ENCODE measurements at places on chromosomes 13 and 19.

DNA sequence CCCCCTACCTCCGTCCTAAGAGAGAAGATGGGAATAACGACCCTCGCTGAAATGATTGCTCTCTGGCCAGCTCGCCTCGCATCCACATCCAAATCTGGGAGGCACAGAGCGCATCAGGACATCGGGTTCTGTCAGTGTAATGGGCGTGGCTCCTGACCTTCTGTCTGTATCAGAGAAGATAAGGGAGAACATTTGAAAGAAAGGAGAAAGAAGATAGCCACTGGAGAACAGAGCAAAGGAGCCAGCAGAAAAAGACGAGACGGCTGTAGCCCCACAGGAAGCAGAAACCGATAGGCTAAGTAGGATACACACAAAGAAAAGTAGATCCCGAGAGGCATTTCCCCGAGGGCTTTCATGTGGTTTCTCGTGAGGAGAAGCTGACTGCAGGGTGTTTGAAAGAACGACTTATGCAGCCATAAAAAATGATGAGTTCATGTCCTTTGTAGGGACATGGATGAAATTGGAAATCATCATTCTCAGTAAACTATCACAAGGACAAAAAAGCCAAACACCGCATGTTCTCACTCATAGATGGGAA is 14.0 kb upstream of the GJB2 start:
- no peak overlapping the region for H3K27ac ChIP-seq
- no peak for DNase-seq
- H3K4me3 ChIP-seq, result no peak overlapping the region
- peaks cover 2% of the 10 kb centered on the region for H3K4me1 ChIP-seq
- no peaks in the 10 kb centered on the region for H3K36me3 ChIP-seq

DNA sequence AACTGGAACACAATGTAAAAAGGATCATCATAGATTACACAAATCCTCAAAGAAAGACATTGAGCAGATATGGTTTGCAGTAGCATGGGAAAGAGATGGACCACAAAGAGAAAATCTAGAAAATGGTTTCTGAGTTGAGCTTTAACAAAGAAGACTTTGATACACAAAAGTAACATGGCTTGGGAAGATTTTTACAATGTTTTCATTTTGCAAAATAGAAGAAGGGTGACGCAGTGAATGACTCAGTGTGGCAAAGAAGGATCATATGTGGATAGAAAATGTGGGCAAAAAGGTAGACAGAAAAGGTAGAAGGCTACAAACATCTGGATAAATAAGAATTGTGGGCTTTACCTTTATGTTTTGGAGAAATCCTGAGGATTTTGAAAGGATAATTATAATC is 1220.5 kb downstream of the PCDH17 start:
- no peak overlapping the region for H3K4me3 ChIP-seq
- H3K36me3 ChIP-seq, result no peaks in the 10 kb centered on the region
- no peak overlapping the region for H3K27ac ChIP-seq
- H3K27me3 ChIP-seq, result no peaks in the 10 kb centered on the region

DNA sequence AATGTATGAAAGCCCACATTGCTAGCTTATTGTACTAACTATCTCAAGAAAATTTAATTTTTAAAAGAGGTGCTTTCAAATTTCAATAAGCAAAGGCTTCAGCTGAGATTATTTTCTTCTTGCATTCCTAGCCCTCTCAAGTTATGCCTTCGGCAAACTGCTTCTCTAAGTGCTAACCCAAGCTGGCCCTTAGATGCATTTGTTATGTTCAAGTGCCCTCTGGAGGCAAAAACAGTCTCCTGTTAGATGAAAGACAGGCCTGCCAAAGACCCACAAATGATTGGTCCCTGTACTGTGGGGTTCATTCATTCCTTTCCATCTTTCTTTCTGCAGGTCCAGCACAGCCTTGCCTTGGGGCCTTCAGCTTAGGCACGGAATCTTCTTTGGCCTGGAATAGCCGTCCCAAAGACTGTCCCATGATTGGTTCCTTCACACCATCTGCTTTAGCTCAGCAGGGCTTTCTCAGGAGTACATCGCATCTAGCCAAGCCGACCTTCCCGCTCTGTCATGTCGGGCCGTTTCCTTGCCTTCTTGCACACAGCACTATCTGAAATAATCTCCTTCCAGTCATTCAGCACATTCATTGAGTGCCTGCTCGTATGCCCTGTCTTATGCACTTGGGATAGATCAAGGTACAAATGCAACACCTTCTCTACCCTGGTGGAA is 26.4 kb upstream of the TPTE2 start:
- no peaks in the 10 kb centered on the region for H3K27me3 ChIP-seq
- H3K4me1 ChIP-seq, result peaks cover 3% of the 10 kb centered on the region
- no peak for DNase-seq

DNA sequence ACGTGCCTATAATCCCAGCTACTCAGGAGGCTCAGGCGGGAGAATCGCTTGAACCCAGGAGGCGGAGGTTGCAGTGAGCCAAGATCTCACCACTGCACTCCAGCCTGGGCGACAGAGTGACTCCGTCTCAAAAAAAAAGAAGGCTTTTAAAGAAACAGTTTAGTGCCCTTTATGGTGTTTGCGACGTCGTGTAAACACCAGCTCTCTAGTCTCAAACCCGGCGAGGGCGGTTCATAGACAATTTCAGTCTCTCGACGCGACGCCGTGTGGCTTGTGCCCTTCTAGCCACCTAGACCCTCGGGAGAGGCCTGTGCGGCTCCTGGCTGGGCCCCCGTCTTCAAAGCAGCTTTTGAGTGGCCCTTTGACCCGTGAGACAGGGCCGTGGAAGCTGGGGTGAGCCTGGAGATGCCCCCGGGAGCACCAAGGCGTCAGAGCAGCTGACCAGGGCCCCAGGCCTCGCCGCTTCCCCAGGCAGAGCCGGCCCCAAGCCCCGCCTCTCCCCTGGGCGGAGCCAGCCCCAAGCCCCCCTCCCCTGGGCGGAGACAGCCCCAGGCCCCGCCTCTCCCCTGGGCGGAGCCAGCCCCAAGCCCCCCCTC is 5.0 kb upstream of the MADCAM1 start:
- peaks cover 4% of the 10 kb centered on the region for H3K4me1 ChIP-seq
- no peak for DNase-seq
- no peak overlapping the region for H3K27ac ChIP-seq
- no peaks in the 10 kb centered on the region for H3K36me3 ChIP-seq

DNA sequence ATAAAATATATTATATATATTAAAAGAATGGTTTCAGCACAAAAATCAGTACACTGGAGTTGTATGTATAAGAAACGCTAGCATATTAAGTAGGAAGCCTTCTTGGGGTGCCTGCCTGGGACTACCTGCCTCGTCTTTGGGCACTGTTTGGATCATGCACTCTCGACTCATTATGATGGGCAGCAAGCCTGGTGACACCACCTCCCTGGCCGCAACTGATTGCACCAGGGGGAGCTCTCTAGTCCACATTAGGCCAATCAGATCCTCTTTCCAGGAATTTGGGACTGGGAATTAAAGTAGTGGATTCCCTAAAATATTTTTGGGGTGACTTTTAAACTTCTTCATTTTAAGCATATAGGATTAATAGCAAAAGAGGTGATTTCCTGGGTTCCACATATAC is 56.0 kb upstream of the RGCC start:
- no peak overlapping the region for H3K4me3 ChIP-seq
- no peak for DNase-seq
- no peaks in the 10 kb centered on the region for H3K36me3 ChIP-seq
- no peaks in the 10 kb centered on the region for H3K4me1 ChIP-seq
- H3K27ac ChIP-seq, result no peak overlapping the region

GRCh38 chr13:59230484-59231264 is 933.1 kb downstream of the DIAPH3 start:
- no peak for DNase-seq
- no peaks in the 10 kb centered on the region for H3K36me3 ChIP-seq
- no peak overlapping the region for H3K27ac ChIP-seq
- H3K27me3 ChIP-seq, result no peaks in the 10 kb centered on the region

DNA sequence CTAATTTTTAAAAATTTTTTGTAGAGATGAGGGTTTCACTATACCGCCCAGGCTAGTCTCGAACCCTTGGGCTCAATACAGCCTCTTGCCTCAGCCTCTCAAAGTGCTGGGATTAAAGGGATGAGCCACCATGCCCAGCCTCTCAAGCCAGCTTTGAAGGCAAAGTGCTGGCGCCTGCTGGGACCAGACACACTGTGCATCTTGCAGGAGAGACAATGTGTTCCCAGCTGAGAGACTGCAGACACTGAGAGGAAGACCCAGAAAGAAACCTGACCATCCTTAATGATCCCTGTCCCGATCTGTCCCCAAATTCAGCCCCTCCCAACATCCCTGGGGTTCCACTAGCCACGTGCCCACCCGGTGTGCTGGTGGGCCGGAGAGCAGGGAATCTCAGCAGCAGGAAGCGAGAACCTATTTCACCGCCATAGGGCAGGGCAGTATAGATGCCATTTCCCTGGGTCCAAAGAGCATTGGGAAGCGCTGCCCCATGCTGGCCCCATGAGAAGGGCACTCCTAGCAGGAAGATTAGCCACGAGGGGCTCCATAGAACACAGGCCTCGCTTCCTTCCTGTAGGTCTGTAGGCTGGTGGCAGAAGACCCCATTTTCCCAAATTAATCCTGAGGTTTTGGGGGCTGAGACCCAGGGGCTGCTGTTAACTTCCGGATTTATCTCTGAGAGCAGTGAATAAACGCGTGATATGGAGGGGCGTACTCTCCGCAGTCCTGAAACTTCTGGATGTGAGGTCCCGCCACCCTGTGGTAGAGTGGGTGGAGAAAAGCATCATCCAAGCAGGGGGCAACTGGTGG is 968 bp downstream of the RAVER1 start:
- no peaks in the 10 kb centered on the region for H3K27me3 ChIP-seq
- peak overlapping the region; percentile 95 for H3K27ac ChIP-seq
- DNase-seq, result no peak
- H3K4me1 ChIP-seq, result peaks cover 29% of the 10 kb centered on the region
- H3K4me3 ChIP-seq, result peak overlapping the region; percentile 82
- H3K36me3 ChIP-seq, result peaks cover 62% of the 10 kb centered on the region

DNA sequence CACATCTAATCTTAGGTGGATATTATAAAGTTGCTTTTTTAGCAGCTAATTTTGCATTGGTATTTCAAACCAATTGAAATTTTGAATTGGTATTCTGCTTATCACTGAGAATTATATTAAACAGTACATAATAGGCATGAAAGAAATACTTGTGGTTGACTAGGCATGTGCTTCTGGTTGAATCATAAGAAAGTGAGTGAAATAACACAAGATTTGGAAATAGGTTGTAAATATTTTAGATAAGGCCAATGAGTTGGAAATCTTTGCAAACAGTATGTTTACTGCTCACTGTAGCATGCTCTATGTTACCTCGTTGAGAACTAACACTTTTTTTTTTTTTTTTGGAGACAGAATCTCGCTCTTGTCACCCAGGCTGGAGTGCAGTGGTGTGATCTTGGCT is 66.8 kb upstream of the RFC3 start:
- peaks cover under 1% of the 10 kb centered on the region for H3K4me1 ChIP-seq
- H3K36me3 ChIP-seq, result no peaks in the 10 kb centered on the region
- H3K27me3 ChIP-seq, result no peaks in the 10 kb centered on the region
- H3K4me3 ChIP-seq, result no peak overlapping the region
- H3K27ac ChIP-seq, result no peak overlapping the region
- no peak for DNase-seq

- no peaks in the 10 kb centered on the region for H3K27me3 ChIP-seq
- peaks cover 8% of the 10 kb centered on the region for H3K4me1 ChIP-seq
Measured at GRCh38 chr13:48875047-48875446, 100.7 kb upstream of the FNDC3A start.

GRCh38 chr13:43139211-43139610 is 115.8 kb downstream of the DNAJC15 start:
- no peaks in the 10 kb centered on the region for H3K36me3 ChIP-seq
- H3K27me3 ChIP-seq, result no peaks in the 10 kb centered on the region
- no peak overlapping the region for H3K4me3 ChIP-seq
- DNase-seq, result no peak

GRCh38 chr13:33218426-33218825 is 67.1 kb downstream of the STARD13 start:
- H3K4me1 ChIP-seq, result no peaks in the 10 kb centered on the region
- H3K27me3 ChIP-seq, result no peaks in the 10 kb centered on the region
- H3K27ac ChIP-seq, result no peak overlapping the region
- DNase-seq, result no peak
- H3K36me3 ChIP-seq, result no peaks in the 10 kb centered on the region

DNA sequence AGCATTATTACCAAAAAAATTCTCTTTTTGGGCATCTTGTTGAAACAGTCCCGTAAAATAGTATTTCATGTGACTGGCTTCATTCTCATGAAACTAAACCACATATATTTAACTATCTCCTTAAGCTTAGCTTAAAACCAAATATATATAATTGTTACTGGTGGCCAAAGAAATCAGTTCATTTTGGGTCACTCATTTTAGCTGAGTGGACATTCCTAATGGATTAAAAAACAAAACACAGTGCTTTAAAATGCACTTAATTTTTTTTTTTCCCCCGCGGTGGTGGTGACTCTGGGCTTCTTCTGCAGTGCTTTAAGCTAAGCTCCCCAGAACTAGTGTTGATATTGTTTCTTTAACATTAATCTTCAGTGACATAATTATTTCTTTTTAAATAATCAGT is 540.1 kb downstream of the GPC6 start:
- no peaks in the 10 kb centered on the region for H3K27me3 ChIP-seq
- DNase-seq, result no peak
- no peaks in the 10 kb centered on the region for H3K36me3 ChIP-seq
- H3K4me3 ChIP-seq, result no peak overlapping the region
- no peaks in the 10 kb centered on the region for H3K4me1 ChIP-seq
- H3K27ac ChIP-seq, result no peak overlapping the region

- no peak overlapping the region for H3K4me3 ChIP-seq
- DNase-seq, result no peak
- no peaks in the 10 kb centered on the region for H3K36me3 ChIP-seq
- no peak overlapping the region for H3K27ac ChIP-seq
- H3K27me3 ChIP-seq, result no peaks in the 10 kb centered on the region
Measured at GRCh38 chr13:33696530-33696929, 121.4 kb upstream of the RFC3 start.

DNA sequence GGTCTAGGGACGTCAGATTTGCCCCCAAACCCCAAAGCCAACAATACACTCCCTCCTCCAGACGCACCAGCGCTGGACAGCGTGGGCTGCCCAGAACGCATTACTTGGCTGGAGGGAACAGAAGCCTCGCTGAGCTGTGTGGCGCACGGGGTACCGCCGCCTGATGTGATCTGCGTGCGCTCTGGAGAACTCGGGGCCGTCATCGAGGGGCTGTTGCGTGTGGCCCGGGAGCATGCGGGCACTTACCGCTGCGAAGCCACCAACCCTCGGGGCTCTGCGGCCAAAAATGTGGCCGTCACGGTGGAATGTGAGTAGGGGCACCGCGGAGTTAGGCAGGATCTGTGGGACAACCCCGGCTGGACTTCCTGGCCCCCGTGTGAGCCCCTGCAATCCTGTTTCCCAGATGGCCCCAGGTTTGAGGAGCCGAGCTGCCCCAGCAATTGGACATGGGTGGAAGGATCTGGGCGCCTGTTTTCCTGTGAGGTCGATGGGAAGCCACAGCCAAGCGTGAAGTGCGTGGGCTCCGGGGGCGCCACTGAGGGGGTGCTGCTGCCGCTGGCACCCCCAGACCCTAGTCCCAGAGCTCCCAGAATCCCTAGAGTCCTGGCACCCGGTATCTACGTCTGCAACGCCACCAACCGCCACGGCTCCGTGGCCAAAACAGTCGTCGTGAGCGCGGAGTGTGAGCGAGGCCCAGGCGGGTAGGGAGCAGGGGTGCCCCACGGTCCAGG is 4.0 kb downstream of the ICAM5 start:
- H3K4me1 ChIP-seq, result peaks cover 59% of the 10 kb centered on the region
- no peak overlapping the region for H3K27ac ChIP-seq
- no peaks in the 10 kb centered on the region for H3K36me3 ChIP-seq
- peaks cover 98% of the 10 kb centered on the region for H3K27me3 ChIP-seq
- H3K4me3 ChIP-seq, result no peak overlapping the region

All from thymus (tissue), 14 donors.